ENCODE measurements at places on chromosomes 7 and 10.

DNA sequence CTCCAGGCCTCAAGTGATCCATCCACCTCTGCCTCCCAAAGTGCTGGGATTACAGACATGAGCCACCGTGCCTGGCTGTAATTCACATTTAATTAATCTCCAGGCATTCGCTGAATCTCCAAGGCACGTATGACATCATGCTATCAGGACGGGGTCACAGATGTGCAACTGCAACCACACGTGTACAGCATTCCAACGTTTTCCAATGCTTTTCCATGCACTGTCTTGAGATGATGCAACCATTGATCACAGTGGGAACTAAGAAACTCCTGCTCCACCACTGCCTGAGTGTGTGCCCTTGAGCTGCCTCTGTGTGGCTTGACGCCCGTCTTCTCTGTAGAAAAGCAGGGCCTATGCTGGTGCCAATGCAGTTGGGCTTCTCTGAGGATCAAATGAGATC is 119.8 kb upstream of the LYZL2 start:
- DNase-seq, result no peak

DNA sequence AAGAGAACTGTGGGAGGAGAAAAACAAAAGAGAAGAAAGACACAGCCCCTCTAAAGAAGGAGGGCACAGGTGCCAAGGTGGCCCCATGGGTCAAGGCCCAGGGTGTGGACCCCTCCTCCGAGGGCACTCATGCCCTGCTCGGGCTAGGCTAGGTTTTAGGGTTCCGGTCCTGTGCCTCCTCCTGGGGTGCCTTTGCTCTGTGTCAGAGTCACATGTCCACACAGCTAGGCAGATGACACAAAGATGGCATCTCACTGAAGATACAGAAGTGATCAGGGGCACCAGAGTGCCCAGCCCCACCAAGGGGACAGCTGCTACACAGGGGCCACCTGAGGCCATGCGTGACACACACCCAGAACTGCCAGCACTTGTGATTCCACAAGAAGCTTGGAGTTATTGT is 116.4 kb upstream of the PPIF start:
- DNase-seq, result no peak

GRCh38 chr7:130595986-130596385 is 72.6 kb downstream of the COPG2 start:
- DNase-seq, result no peak

DNA sequence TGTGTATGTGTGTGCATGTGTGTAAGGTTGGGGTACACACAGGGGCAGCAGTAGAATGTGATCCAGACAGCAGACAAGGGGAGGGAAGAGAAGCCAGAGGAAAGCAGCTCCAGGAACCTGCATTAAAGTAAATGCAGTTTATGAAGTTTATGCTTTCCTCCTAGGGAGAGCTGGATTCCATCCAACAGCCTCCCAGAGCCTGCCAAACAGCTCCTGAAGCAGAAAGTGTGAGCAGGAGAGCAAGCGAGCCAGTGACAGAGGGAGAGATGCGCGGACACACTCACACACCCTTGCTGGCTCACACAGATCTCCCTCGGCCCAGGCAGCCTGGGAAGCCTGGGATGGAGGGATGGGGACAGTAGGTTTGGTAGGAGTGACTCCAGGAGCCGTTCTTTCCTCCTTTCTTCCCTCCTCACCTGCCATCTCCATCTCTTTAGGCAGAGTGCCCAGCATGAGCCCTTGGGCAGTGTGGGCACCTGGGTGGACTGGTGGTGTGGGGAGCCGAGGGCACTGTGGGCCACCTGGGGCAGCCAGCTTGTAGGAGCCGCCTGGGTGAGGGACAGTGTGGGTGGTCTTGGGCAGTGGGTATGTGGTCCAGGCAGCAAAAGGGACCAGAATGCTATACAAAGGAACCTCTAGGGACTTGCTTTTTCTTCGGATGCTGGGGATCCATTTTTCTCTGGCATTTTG is 46.1 kb downstream of the PAX2 start:
- DNase-seq, result no peak

DNA sequence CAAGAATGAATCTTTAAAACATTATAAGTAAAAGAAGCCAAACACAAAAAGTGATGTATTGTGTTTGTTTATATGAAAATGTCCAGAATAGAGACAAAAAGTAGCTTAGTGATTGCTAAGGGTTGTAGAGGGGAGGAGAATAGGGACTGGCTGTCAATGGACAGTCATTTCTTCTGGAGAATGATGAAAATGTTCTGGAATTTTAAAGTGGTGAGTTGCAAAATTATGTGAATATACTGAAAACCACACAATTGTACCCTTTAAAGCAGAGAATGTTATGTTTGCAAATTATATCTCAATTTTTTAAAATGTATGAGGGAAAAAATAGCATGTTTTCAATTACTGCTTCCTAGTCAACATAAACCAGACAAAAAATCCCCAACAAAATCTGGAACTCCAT is 174.2 kb downstream of the KMT2E start:
- DNase-seq, result no peak

- peak; percentile 61 for DNase-seq
Measured at GRCh38 chr7:38398725-38399321, 125.4 kb upstream of the TARP start.

GRCh38 chr7:138669364-138669763 is 31.8 kb downstream of the SVOPL start:
- DNase-seq, result no peak
